Large intestine (tissue), 12 donors: ENCODE measurements at places on chromosomes 5 and 9. TPM values are rescaled to one million over a fixed set of nuclear protein-coding genes. Genes with fewer than 3 reads are reported as not detected.

Gene PCSK1
- 23.6 TPM for polyA plus RNA-seq

Gene SPAAR
- 0.84 TPM for polyA plus RNA-seq

Gene ADCY2
- 4.7 TPM for polyA plus RNA-seq

Gene NR5A1
- polyA plus RNA-seq = 0.09 TPM

Gene SERF1A
- polyA plus RNA-seq = 14.6 TPM

Gene CATSPER3
- polyA plus RNA-seq = 1.4 TPM

Gene WHRN
- polyA plus RNA-seq = 10.2 TPM

Gene APC
- 33.7 TPM for polyA plus RNA-seq

Gene PLAC8L1
- polyA plus RNA-seq = 0.54 TPM

Gene APBA1
- polyA plus RNA-seq = 7.4 TPM

Gene SH3RF2
- polyA plus RNA-seq = 31.9 TPM

Gene ANKRD31
- 0.21 TPM for polyA plus RNA-seq

Gene MCCC2
- polyA plus RNA-seq = 43.0 TPM

Gene MRPS27
- 52.7 TPM for polyA plus RNA-seq

Gene ORM2
- polyA plus RNA-seq = not detected

Gene FGF1
- polyA plus RNA-seq = 9.7 TPM
